Smooth muscle cell of bladder (primary cell): ENCODE measurements at places on chromosomes 3 and 15. TPM values are rescaled to one million over a fixed set of nuclear protein-coding genes. Genes with fewer than 3 reads are reported as not detected.

The SEMA3G gene
- under 0.01 TPM in 2 replicates for total RNA-seq

The STRA6 gene
- 4.8 and 8.5 TPM in 2 replicates for total RNA-seq

The NR1I2 gene
- not detected in 2 replicates for total RNA-seq

The LTF gene
- 0.14 TPM in 1 of 2 replicates, not detected in the other for total RNA-seq
